ENCODE measurements at places on chromosomes 2 and 18.

DNA sequence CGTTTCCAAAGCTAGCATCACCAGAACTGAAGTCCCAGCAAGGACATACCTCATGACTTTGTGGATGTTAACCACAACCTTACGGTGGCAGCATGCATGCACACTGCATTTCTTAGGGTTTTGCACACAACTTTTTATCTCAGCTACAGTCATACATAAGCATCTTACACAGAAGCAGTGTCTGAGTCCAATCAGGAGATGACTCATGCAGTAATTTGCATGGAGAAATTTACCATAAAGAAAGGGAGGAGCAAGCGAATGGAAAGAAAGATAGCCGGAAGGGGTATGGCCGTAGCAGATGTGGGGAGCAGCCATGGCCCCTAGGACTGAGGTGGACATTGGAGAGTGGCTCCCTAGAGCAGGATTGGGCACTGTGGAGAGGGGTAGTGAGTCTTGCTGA is 522.5 kb downstream of the GALR1 start:
- no peak for DNase-seq

- no peak for DNase-seq
These were observed 10.7 kb downstream of the RBBP8 start for GRCh38 chr18:22943847-22944246.

DNA sequence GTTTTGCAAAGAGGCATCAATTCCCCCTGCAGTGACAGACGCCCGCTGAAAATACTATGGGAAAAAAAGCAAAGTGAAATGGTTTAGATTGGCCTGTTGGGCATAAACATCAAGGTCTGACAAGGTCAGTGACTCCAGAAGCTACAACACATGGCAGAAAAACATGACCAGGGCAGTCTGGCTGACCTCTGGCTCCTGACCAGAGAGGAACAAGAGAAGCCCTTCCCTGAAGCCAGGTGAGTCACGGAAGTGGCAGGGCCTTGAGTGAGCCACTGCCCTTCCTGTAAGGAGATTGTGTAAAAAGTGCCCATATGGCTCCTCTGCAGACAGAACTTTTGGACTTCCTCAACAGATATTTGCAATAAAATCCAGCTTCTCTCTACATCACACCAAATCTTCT is 72.0 kb downstream of the DNER start:
- DNase-seq: no peak

DNA sequence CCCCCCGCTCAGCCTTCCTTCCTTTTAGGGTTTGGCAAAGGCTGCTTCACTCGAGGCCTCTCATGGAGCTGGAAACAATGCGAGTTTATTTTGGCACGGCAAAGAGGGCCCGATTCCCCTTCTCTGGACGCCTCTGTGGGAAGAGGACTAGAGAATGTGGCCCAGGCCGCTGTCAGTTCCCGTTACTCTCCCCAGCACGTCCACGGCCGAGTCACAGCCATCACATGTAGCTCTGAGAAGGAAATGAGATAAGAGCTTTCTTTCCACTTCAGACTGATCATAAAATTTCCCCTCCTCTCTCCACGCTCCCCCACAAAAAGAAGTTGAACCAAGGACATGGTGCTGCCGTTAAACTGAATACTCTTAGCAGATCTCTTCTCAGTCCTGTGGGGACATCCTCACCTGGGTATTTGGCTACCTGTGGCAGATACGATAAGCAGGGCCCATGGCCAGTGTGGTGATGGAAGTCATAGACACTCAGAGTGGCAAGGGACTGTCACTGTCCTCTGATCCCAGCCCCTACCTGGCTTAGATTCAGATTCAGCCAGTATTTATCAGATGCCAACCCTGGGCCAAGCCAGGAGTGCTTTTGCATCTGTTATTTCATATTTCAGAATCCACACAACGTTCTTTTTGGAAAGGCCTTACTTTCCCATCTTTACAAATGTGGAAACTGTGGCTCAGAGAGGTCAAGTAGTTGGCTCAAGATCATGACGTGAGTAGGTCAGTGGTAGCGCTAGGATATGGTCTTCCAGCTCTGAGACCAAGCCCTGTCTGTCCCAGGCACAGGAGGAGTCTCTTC is 101.2 kb downstream of the MCFD2 start:
- DNase-seq: no peak

DNA sequence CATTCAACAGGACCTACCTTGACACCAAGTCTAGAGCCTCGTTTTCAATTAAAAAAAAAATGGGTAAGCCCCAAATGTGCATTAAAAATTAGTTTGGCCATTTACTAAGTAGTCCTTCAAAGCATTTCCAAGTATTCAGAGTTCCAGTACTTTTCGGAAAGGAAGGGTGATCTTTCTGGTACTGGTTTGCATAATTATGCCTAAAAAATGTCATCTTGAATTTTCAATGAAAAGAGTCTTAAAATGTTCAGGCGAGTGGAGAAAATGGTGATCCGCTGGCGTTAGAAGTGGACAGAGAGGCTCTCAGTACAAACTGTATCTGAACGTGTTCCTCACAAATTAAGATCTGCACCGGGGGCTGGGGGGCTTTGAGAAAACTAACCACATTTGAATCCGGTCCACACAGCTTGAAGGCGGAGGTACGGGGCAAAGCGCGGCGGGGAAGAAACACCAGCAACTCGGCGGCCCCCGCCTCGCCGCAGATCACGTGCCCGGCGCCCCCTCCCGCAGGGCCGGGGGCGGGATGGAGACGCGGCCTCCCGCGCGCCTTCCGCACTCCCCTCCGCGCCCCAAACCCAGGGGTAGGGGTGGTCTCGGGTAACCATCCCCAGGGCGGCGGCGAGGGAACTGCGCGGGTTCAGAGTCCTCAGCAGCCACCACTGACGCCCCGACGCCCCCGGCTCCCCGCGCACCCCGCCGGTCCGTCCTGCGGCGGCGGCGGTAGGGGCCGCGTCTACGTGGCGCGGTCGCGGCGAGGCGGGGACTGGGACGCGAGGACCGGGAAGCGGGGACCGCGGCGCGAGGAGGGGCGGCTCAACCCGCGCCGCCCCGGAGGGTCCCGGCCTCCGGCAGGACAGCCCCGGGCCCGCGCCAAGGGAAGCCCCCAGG is 564 bp downstream of the LPIN2 start:
- no peak for DNase-seq

DNA sequence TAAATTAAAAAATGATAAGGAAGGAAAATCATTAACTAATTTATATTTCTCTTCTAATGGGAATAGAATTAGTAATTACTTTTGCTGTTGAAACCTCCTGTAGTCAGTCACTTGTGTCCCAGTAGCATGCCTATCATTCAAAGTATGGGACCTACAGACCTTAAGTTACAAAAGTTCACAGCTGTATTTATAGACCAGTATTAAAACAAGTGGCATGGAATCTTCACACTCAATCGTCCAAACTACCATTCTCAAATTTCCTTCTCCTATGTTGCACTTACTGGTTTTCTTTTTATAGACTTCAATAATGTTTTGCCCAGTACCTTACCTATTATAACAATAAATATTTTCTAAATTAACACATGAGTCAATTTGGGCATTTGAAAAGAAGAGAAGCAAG is 639.9 kb downstream of the ERBB4 start:
- DNase-seq: no peak

GRCh38 chr2:6692056-6692455 is 173.7 kb downstream of the CMPK2 start:
- no peak for DNase-seq

DNA sequence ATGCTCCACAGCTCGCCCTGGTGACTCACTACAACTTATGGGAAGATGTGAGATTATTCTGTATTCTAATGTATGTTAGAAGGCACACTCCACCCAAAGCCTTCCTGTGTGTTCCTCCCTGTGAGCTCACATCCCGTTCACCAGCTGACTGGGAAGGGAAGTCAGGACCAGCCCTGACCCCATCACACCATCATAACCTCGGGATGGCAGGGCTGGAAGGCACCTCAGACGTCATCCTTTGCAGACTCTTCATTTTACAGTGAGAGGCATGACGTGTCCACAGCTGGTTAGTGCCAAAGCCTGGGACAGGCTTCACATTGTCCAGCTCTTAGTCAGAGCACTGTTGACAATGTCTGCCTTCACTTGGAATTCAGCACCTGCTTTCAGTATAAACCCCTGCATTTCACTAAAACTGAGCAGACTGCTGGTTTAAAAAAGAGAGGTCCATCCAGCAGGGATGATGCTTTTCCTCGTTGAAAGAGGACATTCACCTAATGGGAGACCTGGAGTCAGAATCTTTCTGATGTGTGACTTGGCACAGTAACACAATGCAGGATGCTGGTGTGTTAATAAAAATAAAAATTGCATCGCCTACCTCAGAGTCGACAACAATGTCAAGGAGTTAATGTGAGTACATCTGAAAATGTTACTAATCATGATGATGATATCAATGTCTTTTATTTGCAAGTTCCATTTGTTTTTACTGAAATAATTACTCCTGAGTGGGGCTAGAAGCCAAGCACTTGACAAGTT is 418.0 kb upstream of the TNP1 start:
- DNase-seq: no peak

GRCh38 chr2:237601453-237602116 is 11.1 kb upstream of the RAB17 start:
- DNase-seq: no peak

GRCh38 chr2:108978709-108979111 is 10.3 kb downstream of the EDAR start:
- DNase-seq: no peak

- DNase-seq: no peak
These were observed 181.0 kb upstream of the ETAA1 start for GRCh38 chr2:67216103-67216502.

GRCh38 chr2:103959174-103960128 is 894.5 kb upstream of the POU3F3 start:
- no peak for DNase-seq

- no peak for DNase-seq
These were observed 779 bp downstream of the MALL start for GRCh38 chr2:110114831-110115255.

GRCh38 chr2:113175042-113175628 is 1.4 kb downstream of the PSD4 start:
- DNase-seq: no peak

GRCh38 chr2:70716131-70716743 is 51.8 kb downstream of the ADD2 start:
- DNase-seq: no peak

GRCh38 chr18:63131106-63131958 is 188.2 kb downstream of the BCL2 start:
- no peak for DNase-seq

- no peak for DNase-seq
These were observed 91.6 kb upstream of the TANK start for GRCh38 chr2:161068670-161069069.

DNA sequence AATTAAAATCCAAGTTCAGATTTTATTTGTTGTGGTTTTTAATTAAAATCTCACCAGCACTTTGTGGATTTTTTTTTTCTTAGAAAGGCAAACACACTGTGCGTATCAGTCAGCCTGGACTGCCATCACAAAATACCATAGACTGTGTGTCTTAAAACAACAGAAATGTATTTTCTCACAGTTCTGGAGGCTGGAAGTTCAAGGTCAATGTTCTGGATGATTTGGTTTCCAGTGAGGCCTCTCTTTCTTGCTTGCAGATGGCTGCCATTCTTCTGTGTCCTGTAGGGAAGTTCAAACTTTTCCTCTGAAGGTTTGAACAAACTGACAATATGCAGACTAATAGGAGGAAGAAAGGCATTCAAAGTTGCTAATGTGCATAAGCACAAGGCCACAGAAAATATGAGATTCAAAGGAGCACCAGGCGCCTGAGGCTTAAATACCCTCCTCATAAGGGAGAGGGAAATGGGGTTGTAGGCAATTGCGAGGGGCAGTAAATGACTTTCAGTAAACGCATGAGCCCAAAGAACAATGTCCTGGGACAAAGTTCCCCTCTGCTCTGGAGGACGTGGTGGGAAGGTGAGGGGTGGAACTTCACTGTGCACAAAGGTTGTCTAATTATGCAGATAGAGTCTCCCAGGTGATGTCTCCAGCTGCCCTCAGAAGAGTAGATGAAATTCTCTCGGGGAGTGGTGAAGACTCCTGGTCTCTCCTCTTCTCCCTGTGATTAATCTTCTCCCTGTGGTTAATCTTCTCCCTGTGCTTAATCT is 26.5 kb upstream of the KCNF1 start:
- no peak for DNase-seq

GRCh38 chr2:98378196-98378595 is 31.9 kb downstream of the CNGA3 start:
- no peak for DNase-seq

GRCh38 chr18:59265246-59265973 is 7.8 kb downstream of the RAX start:
- no peak for DNase-seq

GRCh38 chr2:190099890-190100697 is 37.6 kb upstream of the MSTN start:
- no peak for DNase-seq

GRCh38 chr2:14716319-14716718 is 83.8 kb downstream of the LRATD1 start:
- peak; percentile 81 for DNase-seq

- no peak for DNase-seq
These were observed 15.4 kb upstream of the OTOS start for GRCh38 chr2:240155745-240156390.

- DNase-seq: no peak
These were observed 44.3 kb upstream of the EHBP1 start for GRCh38 chr2:62661263-62661635.

GRCh38 chr2:195651046-195651445 is 6.0 kb upstream of the SLC39A10 start:
- DNase-seq: no peak

DNA sequence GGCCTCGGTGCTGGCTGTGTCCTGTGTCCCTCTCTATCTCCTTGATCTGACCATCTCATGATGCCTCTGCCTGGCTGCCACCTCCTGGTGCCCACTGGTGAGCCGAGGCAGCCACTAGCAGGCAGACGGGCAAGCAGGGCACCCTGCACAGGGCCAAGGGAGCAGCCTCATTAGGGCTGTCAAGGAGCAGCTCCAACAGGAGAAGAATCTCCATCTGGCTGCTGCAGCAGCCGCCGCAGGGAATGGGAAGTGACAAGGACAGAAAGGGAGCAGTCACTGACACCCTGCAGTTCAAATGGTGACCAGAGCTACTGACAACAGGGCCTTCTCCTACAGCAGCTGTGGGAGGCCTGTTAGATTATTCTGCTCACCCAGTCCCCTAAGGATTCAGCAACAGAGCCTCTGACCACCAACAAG is 32.6 kb downstream of the ALPK2 start:
- no peak for DNase-seq

GRCh38 chr2:20434588-20435294 is 12.1 kb upstream of the RHOB start:
- DNase-seq: no peak

GRCh38 chr18:29841631-29842030 is 1200.9 kb downstream of the DSC3 start:
- DNase-seq: no peak

GRCh38 chr2:47782381-47782670 is 619 bp upstream of the MSH6 start:
- no peak for DNase-seq

- no peak for DNase-seq
These were observed 21.6 kb downstream of the DARS1 start for GRCh38 chr2:135963841-135964240.

GRCh38 chr2:145623136-145623535 is 1103.2 kb upstream of the ZEB2 start:
- no peak for DNase-seq

Measured in NCI-H524 treated with DMSO at 0.1 percent for 48 hours (cell line).